ENCODE measurements at places on chromosomes 5 and 9.

GRCh38 chr9:83034026-83034425 is 28.9 kb downstream of the RASEF start:
- no peak for DNase-seq

DNA sequence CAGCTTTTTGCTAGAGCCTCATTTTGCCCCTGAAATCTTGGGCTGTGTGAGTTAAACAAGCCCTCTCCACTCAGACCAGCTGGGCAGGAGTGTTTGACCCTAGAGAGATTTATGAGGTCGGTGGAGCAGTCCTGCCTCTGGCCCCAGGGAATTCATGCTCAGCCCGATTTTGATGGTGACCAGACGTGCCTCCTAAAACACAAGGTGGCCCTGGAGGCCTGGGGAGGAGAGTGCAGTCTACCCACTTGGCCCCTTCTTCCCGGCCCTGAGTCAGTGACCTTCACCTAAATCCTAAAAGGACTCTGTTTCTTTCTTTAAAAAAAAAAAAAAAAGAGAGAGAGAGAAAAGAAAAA is 86.6 kb upstream of the SAP30L start:
- DNase-seq = no peak

DNA sequence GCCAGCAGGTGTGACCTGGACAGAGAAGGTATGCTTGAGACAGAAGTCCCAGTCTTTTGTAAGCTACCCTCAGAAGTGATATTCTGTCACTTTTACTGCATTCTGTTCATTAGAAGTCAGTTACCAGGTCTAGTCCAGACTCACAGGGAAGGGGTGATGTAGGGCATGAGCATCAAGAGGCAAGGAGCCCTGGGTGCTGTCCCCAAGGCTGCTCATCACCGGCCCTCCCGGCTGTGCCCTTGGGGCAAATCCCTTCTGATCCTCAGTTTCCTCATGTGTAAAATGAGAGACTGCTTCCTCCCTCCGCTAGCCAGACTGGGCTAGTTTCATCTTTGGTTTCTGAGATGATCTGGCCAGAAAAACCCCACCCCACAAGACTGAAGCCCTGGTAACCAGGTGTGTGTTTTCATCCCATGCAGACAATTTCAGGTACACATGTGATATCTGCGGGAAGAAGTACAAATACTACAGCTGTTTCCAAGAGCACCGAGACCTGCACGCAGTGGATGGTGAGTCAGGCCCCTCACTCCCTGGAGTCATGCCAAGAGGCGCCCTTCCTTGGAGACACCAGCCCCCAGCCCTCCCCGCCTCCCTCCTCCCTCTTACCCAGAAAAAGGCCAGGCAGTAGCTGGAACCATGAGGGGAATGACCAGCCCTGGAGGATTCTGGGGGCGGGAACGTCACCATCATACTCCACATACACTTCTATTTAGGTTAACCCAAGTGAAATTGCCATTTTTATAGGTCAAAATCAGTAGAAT is 71.0 kb downstream of the AMBP start:
- DNase-seq = no peak

GRCh38 chr5:163580516-163580915 is 75.1 kb downstream of the MAT2B start:
- DNase-seq = no peak

DNA sequence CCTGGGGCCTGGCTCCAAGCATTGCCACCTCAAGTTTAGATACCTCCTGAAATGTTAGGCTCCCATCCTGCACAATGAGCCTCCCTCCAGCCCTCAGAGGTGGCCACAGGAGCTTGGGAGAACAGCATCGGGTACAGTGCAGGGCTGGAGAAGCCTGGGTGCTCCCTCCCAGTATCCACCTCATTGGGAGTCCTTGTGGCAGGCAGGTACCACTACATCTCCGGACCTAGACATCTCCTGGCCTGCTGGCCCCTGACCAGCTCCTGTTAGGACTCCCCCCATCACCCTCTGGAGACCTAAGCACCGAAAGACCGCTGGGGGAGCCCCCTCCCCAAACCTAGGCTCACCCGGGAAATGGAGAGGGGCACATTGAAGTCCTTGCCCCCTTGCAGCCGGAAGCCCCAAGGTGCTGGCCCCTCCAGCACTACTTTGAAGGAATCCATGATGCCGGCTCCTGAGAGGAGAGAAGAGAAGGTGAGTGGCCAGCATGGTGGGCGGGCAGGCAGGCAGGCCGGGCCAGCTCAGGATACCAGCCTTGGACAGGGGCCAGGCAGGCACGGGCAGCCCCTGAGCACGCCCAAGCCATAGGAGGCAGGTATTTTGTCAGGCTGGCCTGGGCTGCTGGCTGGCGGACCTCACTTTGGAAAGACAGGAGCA is 1.2 kb downstream of the PDLIM7 start:
- peak; percentile 69 for DNase-seq

- no peak for DNase-seq
These were observed 87.3 kb downstream of the HSD17B3 start for GRCh38 chr9:96214635-96215034.

- DNase-seq = peak; percentile 48
These were observed 335.3 kb upstream of the ADAMTSL1 start for GRCh38 chr9:18138656-18139055.

GRCh38 chr5:142301540-142301939 is 23.3 kb downstream of the SPRY4 start:
- no peak for DNase-seq

DNA sequence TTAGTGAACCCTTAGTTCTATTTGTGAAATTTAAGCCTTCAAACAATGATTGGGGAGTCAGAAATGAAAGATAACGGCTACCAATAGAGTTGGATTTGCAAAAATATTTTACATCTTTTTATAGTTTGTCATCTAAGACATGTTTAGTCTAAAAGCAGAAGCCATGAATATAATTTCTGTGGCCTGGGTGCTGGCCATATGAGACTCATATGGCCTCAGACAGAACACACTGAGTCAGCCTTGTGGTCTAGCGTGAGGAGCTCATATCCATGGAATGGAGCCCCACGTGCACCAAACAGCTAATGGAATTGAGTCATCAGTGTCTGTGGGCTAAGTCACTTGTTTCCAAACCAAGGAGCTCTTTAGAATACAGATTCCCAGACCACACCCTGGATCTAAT is 240.7 kb upstream of the NREP start:
- DNase-seq = peak; percentile 99

DNA sequence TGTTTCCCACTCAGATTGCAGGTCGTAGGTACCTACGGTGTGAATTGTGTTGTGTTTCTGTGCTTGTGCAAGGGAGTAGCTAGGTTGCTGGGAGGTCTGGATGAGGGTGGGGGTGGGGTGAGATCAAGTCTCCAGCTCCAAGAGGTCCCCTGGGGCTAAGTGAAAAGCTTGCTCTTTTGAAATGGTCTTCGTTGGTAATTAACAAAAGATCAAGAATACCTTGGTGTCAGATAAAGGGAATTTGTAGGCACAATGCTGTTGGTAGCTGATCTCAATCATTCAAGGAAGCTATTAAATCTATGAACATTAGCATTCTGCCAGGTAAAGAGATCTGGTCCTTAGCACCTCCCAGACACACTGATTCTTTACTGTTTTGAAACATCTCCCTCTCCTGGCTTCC is 928 bp upstream of the PCDHGC4 start:
- DNase-seq = no peak

DNA sequence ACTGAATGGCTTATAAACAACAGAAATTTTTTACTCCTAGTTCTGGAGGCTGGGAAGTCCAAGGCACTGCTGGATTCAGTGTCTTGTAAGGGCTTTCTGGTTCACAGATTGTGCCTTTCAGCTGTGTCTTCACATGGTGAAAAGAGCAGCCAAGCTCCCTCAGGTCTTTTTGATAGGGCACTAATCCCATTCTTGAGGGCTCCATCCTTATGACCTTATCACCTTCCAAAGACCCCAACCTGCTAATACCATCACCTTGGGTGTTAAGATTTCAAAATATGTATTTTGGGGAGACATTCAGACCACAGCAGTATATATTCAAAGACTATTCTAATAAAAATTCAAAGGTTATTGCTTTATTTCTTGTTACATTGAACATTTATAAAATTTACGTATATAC is 16.5 kb upstream of the POC5 start:
- no peak for DNase-seq

- DNase-seq = no peak
These were observed 12.0 kb upstream of the NRARP start for GRCh38 chr9:137313956-137314560.
